Calu3 (cell line): ENCODE measurements at places on chromosomes 3 and 15. TPM values are rescaled to one million over a fixed set of nuclear protein-coding genes. Genes with fewer than 3 reads are reported as not detected.

The GOLGA6L10 gene
- total RNA-seq: 0.88 and 1.4 TPM in 2 replicates

The WNT5A gene
- total RNA-seq: 0.14 and 0.69 TPM in 2 replicates

The TJP1 gene
- 37.4 and 44.3 TPM in 2 replicates for total RNA-seq

The PPIP5K1 gene
- 28.1 and 29.4 TPM in 2 replicates for total RNA-seq

The SLC49A4 gene
- total RNA-seq: 15.0 and 16.1 TPM in 2 replicates

The TMEM207 gene
- total RNA-seq: 0.57 and 1.4 TPM in 2 replicates

The ZNF619 gene
- 8.3 and 8.4 TPM in 2 replicates for total RNA-seq

The ALDH1A2 gene
- 219 and 231 TPM in 2 replicates for total RNA-seq

The SPATA12 gene
- 0.47 and 0.64 TPM in 2 replicates for total RNA-seq

The DTWD1 gene
- total RNA-seq: 21.4 and 23.1 TPM in 2 replicates
